Stimulated activated CD8-positive, alpha-beta memory T cell treated with anti-CD3 and anti-CD28 coated beads, Interleukin-2, amount 100 ng/mL, for 48 hours (primary cell): ENCODE measurements at places on chromosomes 5 and 9.
A peak's percentile ranks its signal among the peaks of the same experiment; 100 is the strongest.

GRCh38 chr5:178991190-178992145 is 3.7 kb downstream of the GRM6 start:
- DNase-seq, result no peak

GRCh38 chr9:132757016-132757415 is 86.8 kb downstream of the GTF3C4 start:
- DNase-seq, result no peak

GRCh38 chr9:6384732-6385131 is 28.3 kb upstream of the UHRF2 start:
- DNase-seq, result no peak

- no peak for DNase-seq
Measured at GRCh38 chr5:157862183-157862851, 3.4 kb upstream of the CLINT1 start.

- no peak for DNase-seq
Measured at GRCh38 chr5:126884269-126884819, 107.4 kb downstream of the LMNB1 start.

GRCh38 chr9:34413231-34413852 is 36.6 kb upstream of the MYORG start:
- DNase-seq, result no peak

- DNase-seq, result no peak
Measured at GRCh38 chr9:37921546-37922300, 17.8 kb upstream of the SLC25A51 start.

- DNase-seq, result no peak
Measured at GRCh38 chr5:127450046-127450445, 67.4 kb upstream of the PRRC1 start.

DNA sequence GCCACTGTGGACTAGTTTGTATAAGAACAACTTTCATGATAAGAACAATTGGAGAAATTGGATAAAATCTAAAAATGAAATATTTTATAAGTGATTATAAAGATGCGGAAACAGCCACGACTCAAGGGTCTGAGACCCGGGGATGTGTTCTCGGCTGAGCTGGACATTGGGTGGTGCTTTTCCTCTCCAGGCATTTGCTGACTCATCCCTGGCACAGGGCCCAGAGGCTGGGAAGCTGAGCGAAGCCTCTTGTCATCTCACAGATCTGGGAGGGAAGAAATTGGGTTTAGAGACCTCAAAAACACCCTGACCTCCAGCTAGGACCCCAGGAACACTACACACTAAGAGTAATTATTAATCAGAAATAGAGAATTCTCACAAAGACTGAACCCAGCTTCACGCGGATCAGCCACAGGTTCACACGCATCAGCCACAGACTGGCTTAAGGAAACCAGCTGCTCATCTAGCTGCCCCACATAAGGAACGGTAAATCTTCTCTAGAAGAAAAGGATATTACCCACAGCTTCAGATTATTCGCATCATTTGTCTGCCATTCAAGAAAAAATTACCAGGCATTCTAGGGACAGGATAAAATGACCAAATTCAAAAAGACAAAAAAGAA is 2.8 kb upstream of the OR2V1 start:
- DNase-seq, result no peak

DNA sequence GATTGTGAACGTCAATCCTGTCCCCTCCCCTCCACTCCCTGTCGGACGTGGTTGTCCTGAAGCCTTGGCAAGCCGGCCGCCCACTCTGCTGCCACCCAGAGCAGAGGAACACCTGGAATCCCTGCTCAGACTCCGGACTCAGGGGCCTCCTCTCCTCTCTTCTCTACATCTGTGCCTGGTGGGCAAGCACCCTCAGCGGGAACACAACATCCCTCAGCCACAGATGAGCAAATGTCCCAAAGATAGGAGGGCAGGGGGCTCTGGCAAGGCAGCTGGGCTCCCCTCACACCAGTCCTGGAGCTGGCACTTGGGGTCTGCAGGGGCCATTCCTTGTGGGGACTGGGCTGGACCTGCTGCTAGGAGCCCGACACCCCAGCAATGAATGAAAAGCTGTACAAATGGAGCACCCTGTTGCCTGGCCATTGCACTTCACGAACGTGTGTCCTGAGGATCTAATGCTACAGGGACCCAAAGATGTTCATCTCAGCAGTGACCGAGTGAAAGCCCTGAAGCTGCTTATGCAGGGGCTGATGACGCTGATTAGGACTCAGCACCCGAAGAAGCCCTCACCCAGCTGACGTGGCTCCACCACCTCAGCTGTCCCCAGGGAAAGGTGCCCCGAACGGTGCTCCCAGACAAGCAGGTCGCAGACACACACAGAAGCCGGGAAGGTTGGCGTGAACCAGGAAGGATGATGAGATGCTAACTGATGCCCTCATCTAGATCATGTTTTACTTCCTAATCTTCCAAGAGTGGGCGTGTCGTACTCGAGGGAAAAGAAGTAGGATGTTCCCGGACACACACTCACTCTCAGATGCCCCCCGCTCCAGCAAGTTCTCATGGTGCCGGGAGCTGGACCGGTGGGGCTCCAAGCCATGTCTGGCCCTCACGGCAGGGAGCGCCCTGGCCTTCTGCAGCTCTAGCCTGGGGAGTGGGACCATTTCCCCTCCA is 177.0 kb upstream of the PPP1R26 start:
- DNase-seq, result no peak

DNA sequence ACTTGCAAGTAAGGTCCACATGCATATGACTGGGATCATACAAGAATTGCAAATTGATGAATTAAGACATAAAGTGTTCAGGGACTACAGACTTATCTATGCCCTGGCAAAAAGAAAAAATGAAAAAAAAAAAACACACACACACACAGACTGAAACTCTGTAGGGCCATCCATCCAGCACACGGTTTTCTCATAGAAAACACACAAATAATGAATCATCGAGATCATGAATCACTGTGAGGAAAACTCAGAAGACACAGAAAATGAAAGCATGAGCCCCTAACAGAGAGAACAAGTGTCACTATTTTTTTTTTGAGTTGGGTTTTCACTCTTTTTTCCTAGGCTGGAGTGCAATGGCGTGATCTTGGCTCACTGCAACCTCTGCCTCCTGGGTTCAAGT is 185.2 kb downstream of the IRX2 start:
- no peak for DNase-seq

DNA sequence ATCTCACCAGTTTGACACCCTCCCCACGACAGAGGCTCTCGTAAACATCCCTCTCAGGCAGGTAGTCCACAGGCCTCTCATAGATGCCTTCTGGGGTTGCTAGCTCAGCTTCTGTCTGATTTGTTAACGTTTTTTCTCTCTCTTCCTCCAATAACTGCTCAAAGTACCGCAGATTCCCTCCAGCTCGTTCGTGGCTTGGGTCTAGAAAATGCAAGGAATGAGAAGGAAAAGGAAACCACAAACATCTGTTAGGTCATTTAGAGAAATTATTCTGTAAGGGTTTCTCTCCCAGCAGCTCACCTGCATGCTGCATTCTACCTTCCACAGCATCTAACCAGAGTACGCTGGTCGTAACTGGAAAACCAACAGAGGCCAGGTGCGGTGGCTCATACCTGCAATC is 18.5 kb downstream of the P4HA2 start:
- no peak for DNase-seq

GRCh38 chr9:125763394-125763801 is 16.2 kb downstream of the PBX3 start:
- DNase-seq, result no peak

DNA sequence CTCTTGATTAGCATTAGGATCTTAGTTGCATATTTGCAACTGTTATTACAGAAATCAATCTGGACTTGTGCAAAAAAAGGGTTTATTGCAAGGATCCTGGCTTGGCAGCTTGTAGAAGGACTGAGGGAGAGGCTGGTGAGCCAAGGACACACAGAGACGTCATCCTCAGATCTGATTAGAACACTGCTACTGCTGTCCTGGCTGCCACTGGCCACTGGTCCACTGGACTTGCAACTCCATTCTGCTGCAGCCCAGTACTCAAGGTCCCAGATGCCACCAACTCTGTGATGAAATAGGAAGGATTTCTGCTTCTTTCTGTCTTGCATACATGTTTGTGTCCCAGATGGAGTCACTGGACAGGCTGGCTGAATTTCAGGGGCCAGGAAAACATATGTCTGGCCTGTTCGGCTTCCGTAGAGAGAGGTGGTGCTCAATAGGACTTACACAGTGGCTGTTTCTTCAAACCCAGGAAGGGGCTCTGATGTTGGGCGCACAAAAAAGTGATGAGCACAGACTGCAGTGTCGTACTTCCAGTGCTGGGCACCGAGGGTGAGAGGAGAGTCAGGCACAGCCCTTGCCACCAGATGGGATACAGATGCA is 68.9 kb upstream of the SH3PXD2B start:
- DNase-seq, result no peak

- no peak for DNase-seq
Measured at GRCh38 chr9:131457746-131458145, 45.0 kb upstream of the POMT1 start.

- DNase-seq, result no peak
Measured at GRCh38 chr5:90557871-90558270, 726 bp upstream of the ADGRV1 start.

- no peak for DNase-seq
Measured at GRCh38 chr9:124596172-124596839, 89.1 kb upstream of the NR5A1 start.

- DNase-seq, result no peak
Measured at GRCh38 chr5:124132843-124133242, 613.6 kb downstream of the ZNF608 start.

DNA sequence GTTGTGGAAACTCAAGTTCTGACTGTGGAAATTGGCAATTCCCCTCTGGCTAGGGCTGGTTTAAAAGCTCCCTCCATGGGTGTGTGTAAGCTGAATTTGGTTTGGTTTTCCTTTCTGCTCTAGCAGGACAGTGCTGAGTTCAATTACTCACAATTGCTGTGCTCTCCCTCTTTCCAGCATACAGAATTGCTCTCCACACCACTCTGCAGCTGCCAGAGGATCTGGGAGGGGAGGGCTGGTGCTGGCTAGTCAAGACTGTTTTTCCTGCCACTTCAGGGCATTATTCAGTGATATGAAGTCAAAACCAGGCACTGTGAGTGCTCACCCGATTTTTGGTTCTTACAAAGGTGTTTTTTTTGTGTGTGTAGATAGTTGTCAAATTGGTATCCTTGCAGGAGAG is 336.9 kb upstream of the SLC24A2 start:
- no peak for DNase-seq

DNA sequence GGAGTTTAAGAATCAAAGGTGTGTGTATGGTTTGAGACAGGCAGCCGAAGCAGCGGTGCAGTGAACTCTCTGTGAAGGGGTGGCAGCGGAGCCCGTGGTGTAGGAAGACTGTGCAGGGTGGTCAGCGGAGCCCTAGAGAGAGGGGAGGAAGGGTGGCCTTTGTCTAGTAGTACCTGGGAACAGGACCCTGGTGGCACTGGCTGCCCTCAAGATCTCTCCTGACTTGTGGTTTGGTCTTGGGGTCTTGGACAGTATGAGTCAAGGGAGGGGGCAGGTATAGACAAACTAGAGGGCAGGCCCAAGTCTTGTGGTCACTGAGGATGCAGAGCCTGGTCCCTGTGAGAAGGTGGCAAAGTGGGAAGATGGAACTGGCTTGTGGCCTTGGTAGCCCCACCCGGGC is 7.1 kb upstream of the NKX2-5 start:
- DNase-seq, result no peak

- DNase-seq, result no peak
Measured at GRCh38 chr5:170132269-170132975, 26.7 kb downstream of the FOXI1 start.

DNA sequence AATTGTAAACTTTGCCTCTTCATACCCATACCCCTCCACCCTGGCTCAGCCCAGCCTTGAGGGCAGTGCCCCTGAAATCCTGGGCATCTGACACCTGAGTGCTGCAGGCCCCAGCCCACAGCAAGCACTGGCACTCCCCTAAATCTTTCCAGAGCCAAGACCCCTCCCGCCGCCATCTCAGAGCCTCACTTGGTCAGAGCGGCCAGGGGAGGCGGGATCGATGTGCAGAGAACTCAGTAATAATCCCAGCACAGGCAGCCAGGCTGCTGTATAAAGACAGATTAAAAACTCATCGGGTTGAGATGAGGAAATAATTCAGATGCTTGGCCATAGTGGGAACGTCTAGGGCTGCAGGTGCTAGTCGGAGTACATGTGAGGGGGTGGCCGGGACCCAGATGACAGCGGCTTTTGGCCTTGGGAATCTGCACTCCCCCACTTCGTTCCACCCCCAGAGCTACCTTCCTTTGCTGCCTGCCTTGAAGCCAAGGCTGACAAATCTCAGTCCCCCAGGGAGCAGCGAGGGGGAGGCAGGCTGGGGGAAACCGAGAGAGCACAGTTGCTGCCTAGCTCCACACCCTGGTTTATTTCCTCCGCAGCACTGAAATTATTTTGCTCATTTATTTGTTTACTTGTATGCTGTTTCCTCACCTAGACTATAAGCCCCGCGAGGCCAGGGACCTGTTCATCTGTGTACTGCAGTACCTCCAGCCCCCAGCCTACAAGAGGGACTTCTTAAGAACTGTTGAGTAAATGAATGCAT is 19.5 kb upstream of the ARAP3 start:
- DNase-seq, result no peak

GRCh38 chr9:8053501-8053900 is 253.9 kb upstream of the DMAC1 start:
- no peak for DNase-seq

DNA sequence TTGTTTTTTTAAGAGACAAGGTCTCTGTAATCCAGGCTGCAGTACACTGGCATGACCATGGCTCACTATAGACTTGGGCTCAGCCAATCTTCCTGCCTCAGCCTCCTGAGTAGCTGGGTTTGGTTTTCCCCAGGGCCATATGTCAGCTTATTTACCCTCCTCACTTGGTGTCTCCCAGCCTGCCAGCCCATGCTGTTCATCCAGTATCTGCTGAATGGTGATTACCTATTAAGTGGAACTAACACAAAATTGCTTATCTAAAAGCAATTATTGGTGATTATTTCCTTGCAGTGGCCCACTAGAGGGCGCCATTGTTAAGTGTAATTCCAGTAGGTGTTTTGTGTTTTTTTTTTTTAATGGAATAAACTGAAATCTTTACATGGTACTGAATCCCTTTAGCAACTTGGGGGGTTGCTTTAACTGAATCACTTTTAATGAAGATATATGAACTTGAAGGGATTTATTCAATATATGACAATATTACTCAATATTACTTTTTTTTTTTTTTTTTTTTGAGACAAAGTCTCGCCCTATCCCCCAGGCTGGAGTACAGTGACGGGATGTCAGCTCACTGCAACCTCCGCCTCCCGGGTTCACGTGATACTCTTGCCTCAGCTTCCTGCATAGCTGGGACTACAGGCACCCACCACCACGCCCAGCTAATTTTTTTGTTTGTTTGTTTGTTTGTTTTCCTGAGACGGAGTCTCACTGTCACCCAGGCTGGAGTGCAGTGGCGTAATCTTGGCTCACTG is 13.8 kb downstream of the EXOSC2 start:
- DNase-seq, result peak; percentile 57

DNA sequence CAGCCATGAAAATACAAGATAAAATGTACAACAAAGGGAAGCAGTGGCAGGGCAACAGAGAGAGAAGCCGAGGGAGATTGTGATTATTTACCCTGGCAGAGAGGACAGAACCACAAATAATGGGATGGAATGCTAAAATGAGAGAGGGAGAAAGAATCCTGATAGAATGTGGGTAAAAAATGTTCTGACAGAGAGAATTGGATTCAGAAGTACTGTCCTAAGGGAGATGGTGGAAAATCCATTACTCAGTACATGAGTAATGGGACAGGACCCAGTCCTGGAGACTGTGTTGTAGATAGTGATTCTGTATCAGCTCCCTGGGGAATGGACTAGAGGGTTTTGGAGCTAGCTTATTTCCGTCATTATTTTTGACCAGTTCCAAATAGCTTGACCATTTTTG is 831.5 kb downstream of the MAT2B start:
- DNase-seq, result no peak
